ENCODE measurements at places on chromosomes 16 and 17.

DNA sequence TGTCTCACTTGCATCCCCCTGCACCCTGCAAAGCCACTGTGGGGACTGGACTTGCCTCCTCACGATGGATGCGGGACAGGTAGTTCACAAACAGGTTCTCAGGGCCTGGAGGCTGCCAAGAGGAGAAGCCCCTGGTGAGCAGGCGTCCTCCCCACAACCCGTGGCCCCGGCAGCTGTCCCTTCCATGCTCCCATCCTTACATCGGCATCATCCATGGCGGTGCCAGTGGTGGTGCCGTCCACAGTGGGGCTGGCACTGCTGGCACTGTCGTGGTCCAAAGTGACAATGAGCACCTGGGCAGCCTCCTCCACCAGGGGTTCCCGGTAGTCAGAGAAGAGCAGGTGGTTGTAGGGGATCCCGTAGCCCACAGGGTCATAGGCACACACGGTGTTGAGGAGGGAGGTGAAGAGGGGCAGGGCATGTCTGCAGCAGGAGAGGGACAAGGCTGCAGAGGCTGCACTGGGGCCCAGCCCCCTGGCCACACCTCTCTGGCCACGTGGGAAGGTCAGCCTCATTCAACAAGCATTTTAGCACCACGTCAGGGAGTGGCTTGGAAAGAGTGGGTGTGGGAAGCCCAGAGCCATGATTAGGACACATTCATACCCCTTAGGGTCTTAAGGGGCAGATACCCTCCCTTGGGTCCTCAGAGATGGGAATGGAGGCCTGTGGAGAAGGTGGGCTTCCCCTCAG, 12.6 kb downstream of the HID1 start:
- no peaks in the 10 kb centered on the region for H3K36me3 ChIP-seq
- DNase-seq = no peak
- H3K4me3 ChIP-seq = no peak overlapping the region
- no peaks in the 10 kb centered on the region for H3K4me1 ChIP-seq
- H3K27me3 ChIP-seq = peaks cover 8% of the 10 kb centered on the region

- DNase-seq = no peak
- H3K27me3 ChIP-seq = no peaks in the 10 kb centered on the region
- no peak overlapping the region for H3K4me3 ChIP-seq
- H3K36me3 ChIP-seq = no peaks in the 10 kb centered on the region
- no peak overlapping the region for H3K27ac ChIP-seq
- H3K4me1 ChIP-seq = no peaks in the 10 kb centered on the region
Observed at GRCh38 chr16:66245072-66245471, 121.4 kb upstream of the CDH5 start.

- no peak for DNase-seq
- no peak overlapping the region for H3K27ac ChIP-seq
- H3K4me1 ChIP-seq = no peaks in the 10 kb centered on the region
- no peak overlapping the region for H3K4me3 ChIP-seq
Observed at GRCh38 chr17:19986941-19987861, 9.6 kb upstream of the AKAP10 start.

DNA sequence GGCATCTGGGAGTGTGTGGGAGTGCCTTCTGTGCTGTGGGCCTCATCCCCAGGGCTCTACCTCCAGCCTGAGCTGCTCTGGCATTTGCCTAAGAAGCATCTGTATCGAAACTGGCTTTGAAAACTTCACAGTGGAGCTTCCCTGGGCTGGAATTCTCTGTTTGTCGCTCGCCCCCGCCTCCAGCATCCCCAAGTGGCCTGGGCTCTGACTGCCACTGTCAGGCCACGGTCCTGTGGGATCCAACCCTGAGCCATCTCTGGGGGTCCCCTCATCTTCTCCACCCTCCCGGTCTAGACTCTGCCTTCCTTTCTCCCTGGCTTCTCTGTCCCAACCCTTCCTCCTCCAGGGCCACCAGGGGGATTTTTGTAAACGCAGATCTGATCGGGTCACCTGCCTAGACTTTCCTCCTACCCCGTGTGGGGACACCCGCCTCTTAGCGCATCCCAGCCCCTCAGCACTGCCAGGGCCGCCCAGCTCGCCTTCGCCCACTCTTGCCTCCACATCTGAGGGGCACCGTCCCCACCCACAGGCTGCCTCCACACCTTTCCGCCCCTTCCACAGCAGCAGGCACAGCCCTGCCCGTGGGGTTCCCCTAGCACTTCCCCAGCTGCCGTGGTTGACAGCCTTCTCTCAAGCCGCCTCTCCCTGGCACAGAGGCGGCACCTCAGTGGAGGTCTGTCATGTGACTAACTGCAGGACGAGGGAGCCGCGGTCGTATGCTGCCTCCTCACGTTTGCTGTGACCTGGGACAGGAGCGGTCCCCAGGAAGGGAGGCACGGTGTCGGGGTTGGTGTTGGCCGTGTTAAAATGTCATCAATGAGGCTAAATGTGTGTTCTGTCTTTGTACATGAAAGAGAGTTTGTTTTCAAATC, 12.0 kb downstream of the TBC1D24 start:
- H3K36me3 ChIP-seq = peaks cover 2% of the 10 kb centered on the region
- peak overlapping the region; percentile 65 for H3K27ac ChIP-seq
- peak; percentile 65 for DNase-seq
- H3K4me3 ChIP-seq = peak overlapping the region; percentile 9
- H3K4me1 ChIP-seq = peaks cover 14% of the 10 kb centered on the region
- no peaks in the 10 kb centered on the region for H3K27me3 ChIP-seq

- H3K27ac ChIP-seq = no peak overlapping the region
- DNase-seq = peak; percentile 11
- no peak overlapping the region for H3K4me3 ChIP-seq
Observed at GRCh38 chr16:87062569-87063442, 254.4 kb downstream of the C16orf95 start.

- no peak overlapping the region for H3K4me3 ChIP-seq
- H3K36me3 ChIP-seq = no peaks in the 10 kb centered on the region
- peaks cover 15% of the 10 kb centered on the region for H3K4me1 ChIP-seq
- no peaks in the 10 kb centered on the region for H3K27me3 ChIP-seq
Observed at GRCh38 chr17:64611369-64611768, 50.7 kb downstream of the SMURF2 start.

DNA sequence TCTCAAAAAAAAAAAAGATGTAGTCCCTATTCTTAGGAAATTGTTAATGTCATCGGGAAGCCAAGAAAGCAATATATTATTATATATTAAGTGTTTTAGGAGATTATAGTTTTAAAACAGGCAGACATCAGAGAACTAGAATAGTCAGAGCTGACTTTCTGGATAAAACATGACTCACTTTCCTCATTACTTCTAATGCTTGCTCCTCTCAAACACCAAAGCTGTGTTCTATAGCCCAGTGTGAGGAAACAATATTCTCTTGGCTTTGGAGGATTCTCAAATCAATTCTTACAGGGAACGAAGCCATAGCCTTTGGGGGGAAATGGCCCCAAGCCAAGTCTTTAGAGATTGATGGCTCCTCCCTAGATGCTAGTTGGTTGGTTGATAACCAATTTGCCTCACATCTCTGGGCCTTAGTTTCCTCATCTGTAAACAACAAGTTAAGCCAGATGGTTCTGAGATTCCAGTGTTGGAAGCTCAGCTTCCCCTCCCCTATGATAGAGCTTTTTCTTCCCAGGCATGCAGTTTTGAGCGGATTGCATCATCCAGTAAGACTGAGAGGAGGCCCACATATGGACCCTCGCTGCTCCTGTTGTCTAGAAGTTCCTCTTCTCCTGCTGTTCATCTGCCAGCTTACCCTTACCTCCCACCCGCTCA, 12.4 kb downstream of the NMT1 start:
- H3K27ac ChIP-seq = no peak overlapping the region
- no peaks in the 10 kb centered on the region for H3K27me3 ChIP-seq
- H3K4me3 ChIP-seq = no peak overlapping the region
- peaks cover 23% of the 10 kb centered on the region for H3K4me1 ChIP-seq
- peaks cover 25% of the 10 kb centered on the region for H3K36me3 ChIP-seq
- no peak for DNase-seq

DNA sequence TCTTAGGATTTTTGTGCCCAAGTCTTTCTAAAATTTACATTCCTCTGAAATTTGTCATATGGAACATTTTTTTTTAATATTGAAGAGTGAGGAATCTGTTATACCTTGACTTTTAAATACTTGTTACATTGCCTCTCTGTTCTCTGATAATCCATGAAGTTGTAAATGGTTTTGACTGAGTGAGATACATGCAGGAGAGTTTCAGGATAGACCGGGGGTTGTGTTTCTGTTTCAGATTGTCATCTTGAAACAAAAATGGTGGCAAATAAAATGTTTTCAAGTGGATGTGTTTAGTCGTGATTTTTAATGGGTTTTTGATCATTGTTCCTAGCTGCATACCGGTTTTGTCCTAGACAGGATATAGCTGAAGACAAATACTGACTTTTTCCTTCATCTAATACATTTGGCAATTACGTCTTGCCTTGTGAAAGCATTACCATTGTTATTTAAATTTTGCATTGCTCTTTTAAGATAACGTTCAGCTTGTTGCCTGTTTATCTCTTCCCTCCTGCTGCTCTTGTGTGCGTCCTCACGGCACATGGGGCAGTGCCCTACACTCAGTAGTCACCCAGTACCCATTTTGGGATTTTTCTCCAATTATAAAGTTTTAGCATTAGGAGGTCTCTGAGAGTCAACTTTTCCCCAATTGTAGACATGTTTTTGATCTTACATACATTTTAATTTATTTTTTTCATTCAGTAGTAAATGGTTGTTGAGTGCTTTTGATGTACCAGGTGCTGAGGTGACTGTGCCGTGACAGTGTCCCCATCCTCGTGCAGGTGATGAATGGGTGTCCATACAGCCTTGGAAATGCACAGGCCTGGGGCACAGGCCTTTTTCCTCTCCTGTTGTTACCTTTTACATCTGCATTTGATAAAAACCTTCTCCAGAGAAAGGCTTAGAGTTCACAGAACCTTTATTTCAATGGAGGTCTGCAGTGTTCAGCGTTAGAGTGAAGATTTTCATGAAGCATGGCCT, 169.9 kb downstream of the MSI2 start:
- peaks cover 49% of the 10 kb centered on the region for H3K4me1 ChIP-seq
- no peak for DNase-seq
- H3K27ac ChIP-seq = peak overlapping the region; percentile 34
- H3K27me3 ChIP-seq = no peaks in the 10 kb centered on the region
- H3K4me3 ChIP-seq = no peak overlapping the region

- no peak overlapping the region for H3K27ac ChIP-seq
- peak overlapping the region; percentile 57 for H3K4me3 ChIP-seq
- peaks cover 1% of the 10 kb centered on the region for H3K36me3 ChIP-seq
- peaks cover 59% of the 10 kb centered on the region for H3K4me1 ChIP-seq
- peak; percentile 79 for DNase-seq
Observed at GRCh38 chr17:34361478-34362061, 1.5 kb downstream of the CCL1 start.

- H3K4me1 ChIP-seq = peaks cover 5% of the 10 kb centered on the region
- no peaks in the 10 kb centered on the region for H3K27me3 ChIP-seq
- no peak overlapping the region for H3K27ac ChIP-seq
Observed at GRCh38 chr16:24681793-24682192, 47.7 kb upstream of the TNRC6A start.

GRCh38 chr16:11892761-11893160, 23.0 kb downstream of the GSPT1 start:
- peaks cover 10% of the 10 kb centered on the region for H3K4me1 ChIP-seq
- H3K36me3 ChIP-seq = peaks cover 29% of the 10 kb centered on the region
- no peak overlapping the region for H3K27ac ChIP-seq
- DNase-seq = no peak
- no peaks in the 10 kb centered on the region for H3K27me3 ChIP-seq

DNA sequence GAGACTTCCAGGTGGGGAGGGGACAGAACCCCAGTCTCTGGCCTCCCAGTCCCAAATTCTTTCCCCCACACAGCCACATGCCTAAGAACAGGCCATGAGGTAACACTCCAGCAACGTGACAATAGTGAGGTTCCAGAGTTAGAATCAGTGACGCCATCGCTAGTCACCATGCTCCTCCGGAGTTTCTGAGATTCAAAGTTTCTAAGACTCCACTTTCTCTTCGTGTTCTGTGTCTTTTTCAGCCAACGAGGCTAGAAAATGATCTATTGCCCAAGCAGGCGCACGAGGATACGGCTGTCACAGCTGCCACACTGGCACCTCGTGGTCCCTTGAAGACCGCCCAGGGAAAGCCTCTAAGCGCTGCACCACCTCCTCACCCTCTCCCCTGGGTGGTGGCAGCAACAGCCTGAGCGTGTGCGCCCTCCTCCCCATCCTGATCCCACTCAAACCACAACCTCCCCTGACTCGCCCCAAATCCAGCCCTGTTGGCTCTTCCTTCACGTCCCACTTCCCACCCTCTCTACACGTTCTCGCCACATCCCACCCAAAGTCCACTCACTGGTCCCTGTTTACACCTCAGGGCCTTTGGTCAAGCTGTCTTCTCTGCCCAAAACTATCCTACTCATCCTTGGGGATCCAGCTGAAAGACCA, 1.0 kb downstream of the MCRIP1 start:
- no peaks in the 10 kb centered on the region for H3K27me3 ChIP-seq
- H3K4me1 ChIP-seq = peaks cover 16% of the 10 kb centered on the region
- peak overlapping the region; percentile 93 for H3K4me3 ChIP-seq
- H3K36me3 ChIP-seq = peaks cover 4% of the 10 kb centered on the region
- peak overlapping the region; percentile 92 for H3K27ac ChIP-seq
- peak; percentile 21 for DNase-seq

Data from activated T-helper 1 cell treated with anti-CD3 and anti-CD28 coated beads, Interleukin-12 subunit alpha, Interleukin-12 subunit beta, Interleukin-2, Interleukin-4 antibody, amounts not matched to agents 30 ng/mL and 10 ng/mL and 1 ng/mL, durations not matched to agents 14 hours and 24 hours and 36 hours (primary cell).